ENCODE measurements at places on chromosomes 12 and 14. TPM values are rescaled to one million over a fixed set of nuclear protein-coding genes. Genes with fewer than 3 reads are reported as not detected.

DNA sequence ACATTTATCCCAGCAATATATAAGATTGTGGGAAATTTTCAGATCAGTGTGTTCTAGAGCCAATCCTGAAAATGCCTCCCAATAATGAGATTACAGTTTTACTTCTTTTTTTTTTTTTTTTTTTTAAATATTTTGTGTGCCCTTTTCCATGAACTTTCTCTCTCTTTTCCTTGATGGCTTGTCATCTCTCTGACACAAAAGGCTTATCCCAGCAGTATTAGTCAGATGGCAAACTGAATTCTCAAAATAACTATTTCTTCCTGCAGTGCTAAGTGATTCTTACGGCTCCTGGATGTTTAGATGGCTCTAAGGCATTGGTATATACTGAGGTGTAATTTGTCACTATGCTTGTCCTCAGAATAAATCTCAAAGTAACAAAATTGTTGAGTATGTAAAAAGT lies 86.7 kb downstream of the LRP6 start:
- no peak for DNase-seq

DNA sequence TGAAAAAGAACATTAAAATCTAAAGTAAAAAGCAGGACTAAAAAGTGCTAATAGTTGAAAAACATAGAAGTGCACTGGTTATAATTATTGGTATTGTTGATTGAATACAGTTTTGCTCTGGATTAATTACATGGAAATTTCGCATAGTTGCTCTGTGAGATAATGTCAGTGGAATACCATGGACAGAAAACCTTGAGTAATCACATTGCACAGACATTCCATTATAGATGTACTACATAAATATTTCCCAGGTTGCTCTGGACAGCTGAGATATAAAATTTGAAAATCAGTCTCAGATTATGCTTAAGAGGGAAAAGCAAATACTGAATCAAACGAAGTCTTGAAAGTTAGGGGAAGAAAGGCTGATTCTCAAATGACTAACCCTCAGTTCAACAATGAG lies 439.3 kb upstream of the FLRT2 start:
- DNase-seq, result no peak

GRCh38 chr12:110029290-110029815 lies 19.0 kb downstream of the C12orf76 start:
- DNase-seq, result no peak

DNA sequence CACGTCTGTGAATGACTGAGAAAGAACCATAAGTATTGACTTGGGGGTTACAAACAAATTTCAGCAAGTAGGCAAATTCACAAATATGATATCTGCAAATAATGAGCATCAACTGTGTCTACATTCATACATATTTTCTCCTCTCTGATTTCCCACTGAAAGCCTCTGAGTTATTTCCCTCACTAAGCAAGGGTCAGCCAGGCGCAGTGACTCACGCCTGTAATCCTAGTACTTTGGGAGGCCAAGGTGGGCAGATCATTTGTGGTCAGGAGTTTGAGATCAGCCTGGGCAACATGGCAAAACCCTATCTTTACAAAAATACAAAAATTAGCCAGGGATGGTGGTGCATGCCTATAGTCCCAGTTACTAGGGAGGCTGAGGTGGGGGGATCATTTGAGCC lies 80.8 kb downstream of the SLC25A21 start:
- DNase-seq, result no peak

DNA sequence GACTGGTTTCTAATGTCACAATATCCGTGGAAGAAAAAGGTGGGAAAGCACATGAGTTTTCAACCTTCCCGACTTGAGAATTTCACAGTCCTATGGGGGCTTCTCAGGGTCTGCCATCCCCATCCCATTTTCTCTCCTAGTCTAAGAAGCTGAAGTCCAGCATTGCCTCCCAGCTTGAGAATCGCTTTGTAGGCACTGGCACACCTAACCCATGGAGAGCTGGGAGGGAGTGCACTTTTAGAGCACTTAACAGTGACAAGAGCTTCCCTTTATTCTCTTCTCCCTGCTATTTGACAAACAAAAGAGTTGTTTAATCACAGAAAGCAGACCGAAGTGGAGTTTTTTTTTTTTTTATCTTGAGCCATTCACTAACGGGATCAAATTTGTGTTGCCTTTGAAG lies 22.8 kb upstream of the SRRM4 start:
- no peak for DNase-seq

DNA sequence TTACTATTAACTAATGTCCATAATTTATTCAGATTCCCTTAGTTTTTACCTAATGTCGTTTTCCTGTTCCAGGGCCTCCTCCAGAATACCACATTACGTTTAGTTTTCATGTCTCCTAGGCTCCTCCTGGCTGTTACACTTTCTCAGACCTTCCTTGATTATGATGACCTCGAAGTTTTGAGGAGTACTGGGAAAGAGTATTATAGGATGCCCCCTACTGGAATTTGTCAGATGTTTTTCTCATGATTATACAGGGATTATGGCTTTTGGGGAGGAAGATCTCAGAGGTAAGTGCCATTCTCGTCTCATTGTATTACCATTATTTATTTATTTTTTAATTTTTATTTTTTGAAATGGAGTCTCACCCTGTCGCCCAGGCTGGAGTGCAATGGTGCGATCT lies 17.7 kb upstream of the C1S start:
- peak; percentile 71 for DNase-seq

GRCh38 chr14:71322655-71323250 lies 415.5 kb downstream of the PCNX1 start:
- DNase-seq, result peak; percentile 44

- DNase-seq, result no peak
These were observed 51.0 kb downstream of the RTN1 start for GRCh38 chr14:59819446-59820088.

GRCh38 chr14:60212503-60213371 lies 36.3 kb upstream of the PPM1A start:
- no peak for DNase-seq

ADAM21 gene
- 0.18 TPM for total RNA-seq

DNA sequence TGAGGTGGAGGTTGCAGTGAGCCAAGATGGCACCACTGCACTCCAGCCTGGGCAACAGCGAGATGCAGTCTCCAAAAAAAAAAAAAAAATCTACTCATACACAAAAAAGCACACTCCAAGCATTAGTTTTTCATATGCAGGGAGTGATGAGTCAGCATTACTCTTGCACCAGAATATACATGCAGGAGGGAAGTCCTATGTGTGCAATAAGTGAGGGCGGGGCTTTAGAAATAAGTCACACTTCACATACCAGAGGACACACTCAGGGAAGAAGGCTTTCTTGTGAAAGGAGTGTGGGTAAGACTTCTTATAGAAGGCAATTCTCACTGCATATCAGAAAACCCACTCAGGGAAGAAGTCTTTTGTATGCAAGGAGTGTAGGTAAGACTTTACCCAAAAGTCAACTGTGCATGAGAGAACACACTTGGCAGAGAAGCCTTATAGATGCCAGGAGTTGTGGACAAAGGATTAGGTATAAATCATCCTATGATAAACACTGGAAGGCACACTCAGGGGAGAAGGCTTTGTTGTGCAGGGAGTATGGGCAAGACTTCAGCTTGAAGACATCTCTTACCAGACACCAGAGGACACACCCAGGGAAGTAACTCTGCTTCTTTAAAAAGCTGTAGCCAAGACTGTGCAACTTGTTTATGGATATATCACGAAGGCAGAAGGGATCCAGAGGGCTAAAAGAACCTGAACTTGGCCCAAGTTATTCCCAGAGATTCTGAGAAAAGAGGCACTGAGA lies 50.5 kb downstream of the ATF7 start:
- no peak for DNase-seq

Data from cerebellum (tissue), 4 donors.